Posterior vena cava (tissue), 2 donors: ENCODE measurements at places on chromosomes 4 and X. TPM values are rescaled to one million over a fixed set of nuclear protein-coding genes. Genes with fewer than 3 reads are reported as not detected.

The FGFBP2 gene
- 1.8 TPM for total RNA-seq

The ZXDA gene
- total RNA-seq, result 5.7 TPM

The TBC1D1 gene
- total RNA-seq, result 152 TPM

The FAM3A gene
- 28.6 TPM for total RNA-seq

The PDLIM3 gene
- 540 TPM for total RNA-seq

The MFAP3L gene
- total RNA-seq, result 5.7 TPM

The GAGE12E gene
- total RNA-seq, result not detected

The IBSP gene
- not detected for total RNA-seq

The PNMA6F gene
- total RNA-seq, result not detected

The TEX13C gene
- not detected for total RNA-seq

The DIAPH2 gene
- total RNA-seq, result 53.1 TPM

The NFXL1 gene
- 9.9 TPM for total RNA-seq

The MND1 gene
- total RNA-seq, result 0.90 TPM

The GYPE gene
- total RNA-seq, result 1.00 TPM

GRCh38 chr4:22493523-22493922 is 22.3 kb downstream of the ADGRA3 start:
- no peak for DNase-seq

DNA sequence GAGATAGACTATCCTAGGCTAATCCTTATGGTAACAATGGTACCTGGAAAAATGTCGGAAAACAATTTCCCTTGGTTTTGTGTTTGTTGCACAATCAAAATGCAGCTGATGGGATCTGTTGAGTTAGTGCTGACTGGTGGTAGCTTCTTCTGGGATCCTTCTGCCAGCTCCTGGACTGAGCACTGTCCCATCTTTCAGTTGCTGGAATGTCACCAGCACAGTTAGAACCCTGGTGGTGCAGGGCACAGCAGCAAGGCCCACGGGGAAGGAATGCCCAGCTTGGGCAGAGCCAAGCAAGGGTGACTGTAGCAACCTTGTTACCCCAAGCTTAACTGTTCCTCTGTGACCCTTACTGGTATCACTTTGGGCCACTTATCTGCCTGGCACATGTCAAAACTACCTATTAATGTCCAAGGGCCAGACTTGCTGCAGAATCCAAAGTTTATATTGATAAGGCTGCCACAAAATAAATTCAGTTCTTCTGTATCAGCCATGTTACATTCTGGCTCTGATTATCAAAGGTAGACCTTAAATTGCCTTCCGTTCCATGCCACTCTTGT is 53.1 kb downstream of the GK start:
- DNase-seq, result no peak

- DNase-seq, result no peak
Measured at GRCh38 chr4:78517050-78517652, 34.4 kb upstream of the ANXA3 start.

DNA sequence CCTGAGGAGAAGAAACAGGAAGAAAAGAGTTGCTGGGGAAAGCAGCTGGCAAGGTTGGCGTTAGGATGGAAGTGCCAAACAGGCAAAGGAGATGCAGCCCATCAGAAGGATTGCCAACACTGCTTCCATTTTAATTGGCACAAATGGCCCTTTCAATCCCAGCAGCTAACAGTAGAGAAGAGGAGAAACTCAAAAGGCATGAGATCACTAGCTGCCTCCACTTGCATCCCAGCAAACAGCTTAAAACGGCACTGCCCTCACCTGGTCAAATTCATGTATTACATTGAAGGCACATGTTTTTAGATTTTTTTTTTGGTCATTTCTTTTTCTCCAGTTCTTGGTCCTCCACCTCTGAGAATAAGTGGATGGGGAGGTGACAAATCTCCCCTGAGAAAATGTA is 14.9 kb upstream of the LOC101059915 start:
- DNase-seq, result no peak

GRCh38 chr4:185664481-185664880 is 129.2 kb upstream of the PDLIM3 start:
- DNase-seq, result no peak

- no peak for DNase-seq
Measured at GRCh38 chr4:165758086-165758485, 115.0 kb upstream of the TLL1 start.

- no peak for DNase-seq
Measured at GRCh38 chr4:138305050-138305449, 62.9 kb upstream of the SLC7A11 start.

- no peak for DNase-seq
Measured at GRCh38 chrX:76184276-76184675, 11.4 kb downstream of the PBDC1 start.

GRCh38 chr4:6500481-6501140 is 28.2 kb upstream of the PPP2R2C start:
- peak; percentile 46 for DNase-seq

DNA sequence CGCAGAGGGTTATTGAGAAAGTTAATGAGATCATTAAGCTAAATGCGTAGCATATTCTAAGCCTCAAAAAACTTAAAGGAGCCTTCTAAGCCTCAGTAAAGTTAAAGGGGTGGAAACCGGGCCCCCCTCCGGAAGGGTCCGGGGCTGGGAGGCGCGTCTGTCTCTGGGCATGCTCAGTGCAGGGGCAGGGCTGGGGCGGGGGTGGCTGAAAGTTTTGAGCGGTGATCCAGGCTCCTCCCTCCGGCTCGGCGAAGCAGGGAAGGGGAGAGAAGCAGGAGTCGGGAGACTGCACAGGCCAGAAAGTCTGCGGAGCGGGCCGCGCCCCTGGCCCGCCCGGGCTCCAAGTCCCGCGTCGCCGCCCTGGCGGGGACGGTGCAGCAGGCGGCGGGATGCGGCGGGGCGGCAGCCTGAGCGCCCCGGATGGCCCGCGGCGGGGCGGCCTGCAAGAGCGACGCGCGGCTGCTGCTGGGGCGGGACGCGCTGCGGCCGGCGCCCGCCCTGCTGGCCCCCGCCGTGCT is at the start of gene EVC:
EVC (plus strand) TSS at position 241 of the 518 bp plus-strand sequence; CDS start at position 421, 180 bp downstream.
- peak; percentile 91 for DNase-seq

GRCh38 chr4:111775556-111776297 is 369.5 kb upstream of the FAM241A start:
- DNase-seq, result no peak

GRCh38 chr4:44869222-44869882 is 143.0 kb upstream of the GNPDA2 start:
- peak; percentile 60 for DNase-seq

- no peak for DNase-seq
Measured at GRCh38 chr4:48538358-48538757, 48.3 kb downstream of the ZAR1 start.

- no peak for DNase-seq
Measured at GRCh38 chr4:147760695-147761094, 28.8 kb downstream of the ARHGAP10 start.

DNA sequence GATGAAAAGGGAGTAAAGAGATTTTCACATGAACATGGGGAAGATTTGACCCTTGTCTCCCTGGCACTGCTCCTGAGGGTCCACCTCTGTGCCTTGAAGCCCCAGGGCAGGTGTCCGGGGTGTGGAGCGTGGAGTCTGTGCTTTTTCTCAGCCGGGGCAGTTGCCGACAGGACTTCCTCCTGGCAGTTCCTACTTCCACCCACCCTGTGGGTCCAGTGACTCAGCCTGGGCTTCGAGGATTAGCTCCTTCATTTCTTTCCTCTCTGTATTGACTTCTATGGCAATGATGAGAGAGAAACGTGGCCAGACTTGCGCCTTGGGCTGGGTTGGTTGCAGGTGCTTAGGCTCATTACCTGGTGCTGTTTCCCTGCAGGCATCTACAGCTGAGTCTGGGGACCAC is 35.9 kb upstream of the CLCN4 start:
- DNase-seq, result no peak

- DNase-seq, result no peak
Measured at GRCh38 chrX:106588801-106589200, 23.0 kb upstream of the RADX start.

GRCh38 chrX:16444353-16444752 is 205.6 kb upstream of the S100G start:
- DNase-seq, result no peak

DNA sequence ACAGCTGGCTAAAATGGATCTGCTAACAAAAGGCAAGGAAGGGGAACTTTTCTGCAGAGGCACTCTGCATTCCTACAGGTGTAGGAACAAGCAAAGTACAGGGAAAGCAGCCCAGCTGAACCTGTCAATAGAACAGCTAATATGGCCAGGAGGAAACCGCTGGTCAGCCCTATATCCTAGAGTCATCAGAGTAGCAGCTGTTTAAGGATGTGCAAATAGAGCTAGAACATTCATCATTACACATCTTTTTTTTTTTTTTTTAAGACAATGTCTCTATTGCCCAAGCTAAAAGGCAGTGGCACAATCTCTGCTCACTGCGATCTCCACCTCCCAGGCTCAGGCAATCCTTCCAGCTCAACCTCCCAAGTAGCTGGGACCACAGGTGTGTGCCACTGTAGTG is 163.0 kb downstream of the BTC start:
- DNase-seq, result no peak

- peak; percentile 79 for DNase-seq
Measured at GRCh38 chrX:11629593-11630211, 36.0 kb downstream of the ARHGAP6 start.

GRCh38 chrX:103687073-103687695 is 685 bp upstream of the MORF4L2 start:
- DNase-seq, result peak; percentile 97

GRCh38 chr4:182576601-182577289 is 333.5 kb downstream of the TENM3 start:
- no peak for DNase-seq

- no peak for DNase-seq
Measured at GRCh38 chr4:139876337-139876941, 210.8 kb downstream of the MGST2 start.
